Stimulated activated CD8-positive, alpha-beta memory T cell treated with anti-CD3 and anti-CD28 coated beads, Interleukin-15, amount 100 ng/mL, for 4 hours (primary cell): ENCODE measurements at places on chromosomes 1 and 21.

- DNase-seq: no peak
These were observed 518.9 kb downstream of the BRINP3 start for GRCh38 chr1:189958756-189959155.

- no peak for DNase-seq
These were observed 163.7 kb downstream of the NTMT2 start for GRCh38 chr1:170309389-170310013.

DNA sequence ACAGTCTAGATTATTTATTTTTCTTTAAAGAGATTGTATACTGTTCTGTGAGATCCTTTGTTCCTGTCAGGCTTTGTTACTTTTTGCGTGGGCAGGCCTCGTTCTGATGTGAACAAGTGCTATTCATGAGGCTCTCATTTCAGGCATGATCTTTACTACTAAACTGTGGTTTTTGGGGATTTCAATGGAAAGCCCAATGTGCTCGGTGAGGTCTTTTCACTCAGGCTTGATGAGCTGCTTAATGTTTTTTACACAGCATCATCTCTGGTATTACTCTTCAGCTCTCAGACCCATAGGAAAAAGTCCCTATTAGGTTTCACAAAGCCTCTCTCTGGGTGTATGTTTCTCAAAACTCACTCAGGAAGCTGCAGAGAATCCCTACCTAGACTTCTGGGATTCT, 419.4 kb downstream of the GPATCH2 start:
- DNase-seq: no peak

DNA sequence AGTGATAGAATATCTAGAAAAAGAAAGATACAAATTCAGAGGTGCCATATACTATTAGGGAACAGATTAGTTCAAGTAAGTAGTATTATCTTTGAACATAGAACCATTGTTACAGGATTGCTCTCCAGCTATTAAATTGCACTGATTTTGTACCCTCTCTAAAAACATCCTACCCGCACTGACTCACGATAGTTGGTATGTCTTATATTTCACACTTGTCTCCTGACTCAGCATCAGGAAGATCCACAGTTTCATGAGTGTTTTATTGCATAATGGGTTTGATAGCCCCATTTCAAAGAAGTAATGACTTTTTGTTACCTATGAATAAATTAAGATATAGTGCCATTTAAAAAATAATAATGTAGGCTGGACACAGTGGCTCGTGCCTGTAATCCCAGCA, 6.0 kb downstream of the TATDN3 start:
- no peak for DNase-seq

DNA sequence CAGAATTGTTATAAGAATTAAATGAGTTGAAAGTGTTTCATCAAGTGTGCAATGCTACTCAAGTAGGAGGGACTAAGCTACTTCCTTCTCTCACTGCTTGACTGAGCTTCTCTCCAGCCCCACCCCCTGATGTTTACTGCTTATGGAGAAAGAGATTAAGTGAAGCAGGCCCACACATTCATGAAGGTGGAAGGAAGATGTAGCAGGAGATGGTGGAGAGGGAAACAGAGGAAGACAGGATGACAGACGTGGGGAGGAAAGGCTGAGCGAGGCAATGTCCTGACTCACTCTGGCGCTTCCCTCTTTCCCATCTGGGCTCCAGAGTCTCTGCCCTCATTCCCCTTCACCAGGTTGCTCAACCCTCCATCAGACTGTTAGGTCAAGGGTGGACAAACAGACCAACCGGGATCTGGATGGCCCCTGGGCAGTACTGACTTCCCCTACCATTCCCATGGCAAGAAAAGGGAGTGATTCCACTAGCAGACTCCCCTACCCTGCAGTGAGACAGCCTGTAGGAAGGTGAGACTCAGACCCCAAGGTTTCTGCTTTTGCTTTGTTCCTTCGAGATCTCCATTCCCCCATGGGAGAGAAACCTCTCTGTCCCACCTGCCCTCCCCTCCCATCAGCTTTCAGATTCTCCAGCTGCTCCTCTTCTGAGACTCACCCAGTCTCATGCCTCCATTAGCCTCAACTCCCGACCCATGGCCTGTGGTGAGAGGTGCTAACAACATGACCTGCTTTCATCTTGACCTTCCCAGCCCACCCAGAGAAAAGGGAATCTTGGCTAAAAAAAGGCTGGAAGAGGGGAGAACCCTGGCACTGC, 3.1 kb upstream of the ARHGEF2 start:
- no peak for DNase-seq

DNA sequence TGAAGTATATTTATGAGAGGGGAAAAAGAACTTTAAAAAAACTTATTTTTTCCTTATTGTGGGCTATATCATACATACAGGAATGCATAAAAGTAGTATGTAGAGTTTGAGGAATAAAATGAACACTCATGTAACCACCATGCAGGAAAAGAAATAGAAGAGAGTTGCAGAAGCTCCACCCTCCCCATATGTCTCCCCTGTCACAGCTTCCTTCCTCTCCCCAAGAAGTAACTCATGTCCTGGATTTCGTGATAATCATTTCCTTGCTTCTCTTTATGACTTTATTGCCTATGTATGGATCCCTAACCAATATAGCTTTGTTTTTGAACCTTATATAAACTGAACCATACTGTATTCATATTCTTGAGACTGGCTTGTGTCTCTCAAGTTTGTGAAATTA, 126.4 kb downstream of the ZZZ3 start:
- DNase-seq: no peak

DNA sequence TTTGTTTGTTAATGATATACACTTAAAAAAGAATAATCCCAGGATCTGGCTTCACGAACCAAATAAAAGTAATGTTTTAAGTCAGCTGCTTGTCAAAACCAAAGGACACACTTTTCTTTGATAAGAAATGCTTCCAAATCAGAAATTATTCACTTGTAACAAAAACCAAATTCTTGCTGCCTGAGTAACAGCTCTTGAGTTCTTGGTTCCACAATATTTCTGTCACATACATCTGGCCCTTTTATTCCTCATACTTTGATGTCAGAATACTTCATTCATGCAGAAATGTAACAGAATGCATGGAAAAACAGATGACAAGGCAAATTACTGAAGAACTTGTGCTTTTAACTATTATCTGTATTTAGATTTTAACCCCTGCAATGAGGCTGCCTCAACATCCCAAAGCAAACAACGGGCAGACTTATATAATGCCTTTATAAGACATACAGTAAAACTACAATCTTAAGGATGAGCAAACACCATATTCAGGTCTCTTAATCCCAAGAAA, 1.5 kb downstream of the VAMP4 start:
- DNase-seq: no peak

DNA sequence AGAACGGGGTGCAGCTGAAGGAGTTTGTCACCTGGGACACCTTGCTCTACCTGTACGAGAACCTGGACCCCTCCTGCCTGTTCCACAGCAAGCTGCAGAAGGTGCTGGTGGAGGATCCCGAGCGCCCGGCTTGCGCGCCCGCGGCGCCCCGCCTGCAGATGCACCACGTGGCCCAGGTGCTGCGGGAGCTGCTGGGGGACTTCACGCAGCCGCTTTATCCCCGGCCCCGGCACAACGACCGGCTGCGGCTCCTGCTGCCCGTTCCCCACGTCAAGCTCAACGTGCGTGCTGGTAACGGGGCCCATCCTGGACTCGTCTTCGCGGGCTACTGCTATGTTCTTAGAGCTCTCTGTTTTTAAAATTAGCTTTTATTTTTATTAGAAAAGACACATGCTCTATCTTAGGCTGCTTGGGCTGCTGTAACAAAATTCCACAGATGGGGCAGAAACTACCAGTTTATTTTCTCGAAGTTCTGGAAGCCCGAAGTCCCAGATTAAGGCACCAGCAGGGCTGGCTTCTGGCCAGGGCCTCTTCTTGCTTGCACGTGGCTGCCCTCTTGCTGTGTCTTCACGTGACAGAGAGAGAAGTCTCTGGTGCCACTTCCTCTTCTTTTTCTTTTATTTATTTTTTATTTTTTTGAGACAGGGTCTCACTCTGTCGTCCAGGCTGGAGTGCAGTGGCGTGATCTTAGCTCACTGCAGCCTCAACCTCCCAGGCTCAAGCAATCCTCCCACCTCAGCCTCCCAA, 38.1 kb downstream of the TRPM2 start:
- no peak for DNase-seq

DNA sequence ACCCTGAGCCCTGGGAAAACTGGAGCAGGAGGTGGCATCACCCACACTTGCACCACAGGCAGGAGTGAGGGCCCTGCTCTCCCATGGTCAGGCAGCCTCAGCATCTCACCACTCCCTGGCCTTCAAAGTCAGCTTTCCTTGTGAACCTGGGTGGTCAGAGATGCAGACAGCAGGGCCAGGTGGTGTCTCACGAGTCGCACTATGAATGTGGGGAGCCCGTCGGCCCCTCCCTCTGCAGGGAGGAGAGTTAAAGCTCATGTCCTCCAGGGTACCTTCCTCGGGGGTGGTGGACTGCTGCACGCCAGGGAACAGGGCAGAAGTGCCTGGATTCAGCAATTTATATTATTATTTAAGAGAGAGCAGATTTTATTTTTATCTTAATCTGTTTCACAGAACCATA, 24.1 kb downstream of the ABCG1 start:
- DNase-seq: no peak

- no peak for DNase-seq
These were observed 17.4 kb downstream of the AZIN2 start for GRCh38 chr1:33098371-33098770.

DNA sequence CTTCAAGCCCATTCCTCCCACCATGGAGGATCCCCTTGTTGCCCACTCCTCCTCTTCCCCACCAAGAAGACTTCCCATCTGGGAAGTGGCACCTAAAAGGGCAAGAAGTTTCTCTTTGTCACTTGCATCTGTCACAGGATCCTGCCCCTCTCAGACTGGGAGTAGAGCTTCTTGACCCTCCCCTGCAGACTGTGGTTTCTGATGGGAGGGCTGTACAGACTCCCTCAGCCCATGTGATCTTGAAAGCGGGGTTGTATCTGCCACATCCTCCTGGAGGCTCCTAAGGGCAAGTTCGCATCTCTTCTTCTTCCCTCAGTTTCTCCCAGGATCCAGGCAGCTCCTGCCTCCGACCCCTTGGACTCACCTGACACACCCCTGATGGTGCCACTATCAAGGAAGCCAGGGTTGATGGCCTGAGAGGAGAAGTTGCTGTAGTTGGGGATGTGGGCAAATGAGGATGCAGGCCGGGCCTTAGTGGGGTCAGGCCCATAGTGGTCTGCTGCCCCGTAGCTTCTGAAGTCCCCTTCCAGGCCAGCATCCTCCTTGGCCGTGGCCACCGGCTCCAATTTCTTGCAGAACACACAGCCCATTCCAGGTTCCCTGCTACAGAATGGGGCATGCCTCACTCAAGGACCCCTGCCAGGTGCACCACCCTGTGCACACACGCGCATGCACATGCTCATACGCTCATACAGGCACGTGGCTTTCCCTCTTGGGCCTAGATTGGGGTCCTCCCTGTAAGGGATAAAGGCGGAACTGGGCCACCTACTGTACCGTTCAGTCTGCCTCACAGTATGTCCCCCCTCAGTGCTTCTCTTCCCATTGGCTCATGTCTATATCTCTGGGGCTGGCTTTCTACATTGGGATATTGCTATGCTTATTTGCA, 11.4 kb downstream of the FGR start:
- no peak for DNase-seq

DNA sequence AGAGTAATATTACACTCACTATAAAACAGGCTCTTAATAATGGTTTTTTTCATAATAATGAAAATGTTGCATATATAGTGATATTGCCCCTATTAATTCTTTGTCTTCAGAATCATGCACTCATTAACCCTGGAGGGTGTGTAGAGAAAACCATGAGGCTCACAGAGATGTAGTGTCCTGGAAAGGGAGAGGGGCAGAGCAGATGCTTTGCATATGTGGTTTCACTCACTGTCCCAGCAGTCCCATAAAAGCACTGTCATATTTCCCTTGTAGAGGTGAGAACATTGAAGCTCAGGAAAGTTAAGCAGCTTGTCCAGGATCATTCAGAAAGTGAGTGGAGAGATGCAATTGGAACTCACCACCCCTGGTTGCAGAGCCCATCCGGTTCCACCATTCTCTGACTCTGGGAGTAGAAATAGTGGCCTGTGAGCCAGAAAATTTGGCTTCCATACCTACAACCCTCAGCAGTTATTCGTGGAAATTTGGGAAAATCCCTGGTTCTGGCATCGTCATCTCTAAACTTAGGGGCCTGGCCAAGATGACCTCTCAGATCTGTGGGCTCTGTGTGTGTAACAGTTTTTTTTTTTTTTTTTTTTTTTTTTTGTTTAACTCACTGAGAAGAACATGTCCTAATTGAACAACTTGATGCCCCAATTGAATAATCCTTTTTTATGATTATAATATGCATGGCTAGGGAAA, 86.4 kb downstream of the RGL1 start:
- DNase-seq: no peak

- no peak for DNase-seq
These were observed 8.2 kb upstream of the GJA5 start for GRCh38 chr1:147768582-147768981.

DNA sequence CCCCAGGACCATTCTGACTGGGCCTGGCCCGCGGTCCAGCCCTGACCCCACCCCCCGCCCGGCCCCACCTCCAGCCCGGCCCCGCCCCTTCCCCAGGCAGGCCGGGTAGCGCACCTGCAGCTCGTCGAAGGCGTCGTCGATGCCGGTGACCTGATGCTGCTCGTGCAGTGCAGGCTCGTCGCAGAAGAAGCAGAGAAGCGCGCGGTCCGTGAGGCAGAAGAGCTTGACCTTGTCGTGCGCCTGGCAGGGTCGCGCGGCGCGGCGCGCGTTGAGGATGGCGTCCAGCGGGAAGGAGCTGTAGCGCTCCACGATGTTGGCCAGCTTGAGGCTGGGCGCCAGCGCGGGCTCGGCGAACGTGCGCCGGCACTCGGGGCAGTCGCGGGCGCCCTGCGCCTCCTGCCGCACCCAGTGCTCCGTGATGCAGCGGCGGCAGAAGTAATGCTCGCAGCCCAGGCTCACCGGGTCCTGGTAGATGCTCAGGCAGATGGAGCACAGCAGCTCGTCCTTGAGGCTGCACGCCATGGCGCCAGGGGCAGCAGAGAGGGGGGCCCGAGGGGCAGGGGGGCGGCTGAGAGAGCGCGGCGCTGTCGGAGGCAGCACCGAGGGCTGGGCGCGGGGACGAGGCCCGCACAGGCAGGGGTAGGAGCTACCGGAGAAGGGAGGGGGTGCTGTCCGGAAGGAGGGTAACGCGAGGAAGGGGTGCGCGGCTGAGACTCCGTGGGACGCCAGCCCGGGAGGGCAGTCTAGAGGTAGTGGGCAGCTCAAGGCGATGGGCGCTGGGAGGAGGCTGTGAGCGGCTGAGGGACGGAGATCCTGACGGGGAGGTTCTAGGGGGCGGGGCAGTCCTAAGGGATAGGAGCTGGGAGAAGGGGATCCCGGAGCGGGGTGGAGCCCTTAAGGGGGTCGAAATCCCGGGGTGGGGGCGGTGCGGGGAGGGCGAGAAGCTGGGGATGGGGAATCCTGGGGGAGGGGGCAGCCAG, 642 bp downstream of the TRIM62 start:
- DNase-seq: peak; percentile 60

- no peak for DNase-seq
These were observed 14.1 kb upstream of the NCMAP start for GRCh38 chr1:24541711-24542346.

- DNase-seq: no peak
These were observed 65.6 kb upstream of the PLA2G4A start for GRCh38 chr1:186763107-186763506.

- DNase-seq: no peak
These were observed 2.1 kb downstream of the ITGB2 start for GRCh38 chr21:44918581-44919033.

- DNase-seq: no peak
These were observed 10.4 kb upstream of the GJA8 start for GRCh38 chr1:147892216-147892615.
